Small intestine (tissue), 16 donors: ENCODE measurements at places on chromosomes 12 and 14.

DNA sequence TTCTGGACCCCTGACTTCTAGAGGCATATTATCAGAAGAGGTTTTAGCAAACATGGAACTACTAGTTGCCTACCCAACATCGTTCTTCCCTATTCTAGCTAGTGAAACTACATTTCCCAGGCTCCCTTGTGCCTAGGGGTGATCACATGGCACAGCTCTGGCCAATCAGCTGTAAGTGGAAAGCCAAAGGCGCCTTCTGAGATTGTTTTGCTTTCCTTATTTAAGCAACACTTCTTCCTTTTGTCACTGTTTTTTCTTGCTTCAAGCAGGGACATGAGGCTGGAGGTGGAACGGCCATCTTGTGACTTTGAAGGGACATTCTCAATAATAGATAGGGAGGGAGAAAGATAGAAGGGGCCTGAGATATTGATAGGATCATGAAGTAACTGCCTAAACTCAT lies 136.7 kb downstream of the ZNF664 start:
- no peak for DNase-seq

DNA sequence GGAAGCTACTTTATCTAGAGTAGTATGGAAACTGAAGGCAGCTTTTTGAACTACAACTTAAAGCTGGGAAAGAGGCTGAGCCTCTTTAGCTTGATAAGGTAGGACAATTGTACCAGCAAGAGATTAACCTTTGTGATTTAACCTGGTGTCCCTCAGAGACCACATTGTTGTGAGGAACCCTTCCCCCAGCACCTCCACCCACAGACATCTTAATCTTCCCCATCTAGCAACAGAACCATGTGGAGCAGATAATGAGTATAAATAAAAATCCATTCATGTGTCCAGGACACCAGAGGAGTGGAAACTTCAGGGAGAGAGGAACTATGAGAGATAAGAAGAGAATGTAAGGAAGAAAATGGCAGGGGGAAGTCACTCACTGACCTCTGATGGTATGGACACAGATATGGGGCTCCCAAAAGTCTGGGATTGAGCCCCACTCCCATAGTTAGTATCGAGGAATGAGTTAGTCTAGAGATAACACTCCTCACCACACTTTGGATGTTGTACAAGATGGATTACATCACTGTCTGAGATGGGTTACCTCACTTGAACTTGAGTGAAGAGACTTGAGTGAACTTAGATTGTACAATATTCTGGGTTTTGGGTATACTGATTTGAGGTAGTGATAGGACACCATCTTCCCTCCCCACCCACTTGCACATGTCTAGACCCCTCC lies 33.9 kb upstream of the SLC38A2 start:
- DNase-seq = no peak

DNA sequence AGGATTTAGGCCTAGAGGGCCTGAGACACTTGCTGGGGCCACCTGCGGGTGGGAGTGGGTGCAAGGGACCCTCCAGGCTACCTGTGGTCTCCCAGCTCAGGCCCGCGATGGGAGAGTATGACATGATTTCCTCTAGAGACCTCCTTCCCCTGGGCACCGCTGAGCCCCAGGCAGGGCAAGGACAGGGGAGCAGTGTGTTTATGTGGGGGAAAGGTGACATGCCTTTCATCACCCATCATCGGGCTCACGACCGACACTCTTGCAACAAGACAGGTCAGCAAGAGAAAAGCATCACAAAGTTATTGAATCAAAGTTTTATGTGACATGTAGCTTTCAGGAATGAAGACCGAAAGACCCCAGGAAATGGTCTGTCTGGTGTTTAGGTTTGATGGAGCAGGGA lies 19.9 kb downstream of the SH2B3 start:
- no peak for DNase-seq

DNA sequence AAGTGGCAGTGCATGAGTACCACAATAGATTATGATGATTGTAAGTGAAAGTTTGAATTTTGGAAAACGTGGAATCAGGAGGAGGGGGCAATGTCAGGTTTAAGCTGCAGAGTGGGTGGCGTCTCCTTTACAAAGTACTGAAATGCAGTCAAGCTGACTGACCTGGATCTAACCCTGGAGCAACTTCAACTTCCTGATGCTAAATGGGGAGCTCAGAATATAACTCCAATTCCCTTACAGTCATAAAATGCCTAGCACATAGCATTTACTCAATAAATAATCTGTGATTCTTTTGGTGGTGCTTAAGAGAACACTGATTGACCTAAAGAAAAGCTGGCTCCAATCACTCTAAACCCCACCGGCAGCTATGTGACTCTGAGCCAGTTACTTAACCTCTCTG lies 38.5 kb downstream of the CCDC60 start:
- DNase-seq = no peak

- DNase-seq = no peak
Observed at GRCh38 chr12:125406131-125406530, 340.9 kb downstream of the AACS start.

DNA sequence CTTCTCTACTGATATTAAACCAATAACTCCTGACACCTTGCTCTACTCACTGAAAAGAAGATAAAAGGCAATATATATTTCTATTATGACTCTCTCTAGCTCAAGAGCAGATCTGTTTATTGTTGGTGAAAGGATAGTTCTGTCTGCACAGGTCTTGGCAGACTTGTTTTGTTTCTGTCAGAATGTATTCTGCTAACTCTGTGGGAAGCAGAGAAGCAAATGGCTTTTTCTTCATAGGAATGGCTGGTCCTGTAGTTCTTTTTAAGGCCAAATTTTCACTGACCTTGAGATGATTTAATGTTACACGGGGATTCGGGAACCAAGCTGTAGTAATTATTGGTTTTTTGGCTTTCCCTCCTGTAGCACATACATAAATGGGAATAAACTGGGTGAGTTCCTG lies 512.1 kb downstream of the DIO2 start:
- DNase-seq = no peak

DNA sequence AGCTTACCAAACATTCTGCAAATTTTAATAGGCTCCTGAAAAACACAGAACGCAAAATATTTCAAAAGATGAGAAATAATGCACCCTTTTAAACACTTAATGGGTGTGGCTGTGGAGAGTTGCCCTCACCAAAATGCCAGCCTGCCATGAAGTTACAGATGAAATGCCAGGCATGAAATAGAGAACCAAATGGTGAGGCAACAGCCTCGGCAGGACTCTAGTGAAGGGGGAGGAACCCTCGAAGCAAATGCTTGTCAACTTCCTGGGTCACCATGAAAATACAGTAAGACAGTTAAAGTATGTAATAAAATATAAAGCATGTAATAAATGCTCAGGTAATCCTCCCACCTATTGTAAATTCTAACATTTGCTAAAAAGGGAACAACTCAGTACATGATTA lies 24.1 kb downstream of the DUSP16 start:
- DNase-seq = no peak

DNA sequence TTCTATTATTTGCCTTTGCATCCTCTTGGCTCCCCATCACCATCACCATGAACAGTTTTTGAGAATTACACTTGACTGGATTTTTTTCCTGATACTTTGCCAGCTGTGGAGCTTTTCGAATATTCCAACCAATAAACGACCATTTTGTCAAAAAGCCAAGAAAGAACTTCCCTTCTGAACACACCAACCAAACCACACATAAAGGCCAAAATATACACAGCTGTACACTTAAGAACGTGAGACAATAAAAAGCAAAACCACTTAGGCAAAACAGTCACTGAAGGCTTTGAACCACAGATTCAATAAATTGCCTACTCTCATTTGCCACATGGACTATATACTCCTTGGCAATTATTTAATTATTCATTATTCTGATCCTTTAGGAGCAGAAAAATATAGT lies 1.1 kb downstream of the C14orf93 start:
- no peak for DNase-seq

DNA sequence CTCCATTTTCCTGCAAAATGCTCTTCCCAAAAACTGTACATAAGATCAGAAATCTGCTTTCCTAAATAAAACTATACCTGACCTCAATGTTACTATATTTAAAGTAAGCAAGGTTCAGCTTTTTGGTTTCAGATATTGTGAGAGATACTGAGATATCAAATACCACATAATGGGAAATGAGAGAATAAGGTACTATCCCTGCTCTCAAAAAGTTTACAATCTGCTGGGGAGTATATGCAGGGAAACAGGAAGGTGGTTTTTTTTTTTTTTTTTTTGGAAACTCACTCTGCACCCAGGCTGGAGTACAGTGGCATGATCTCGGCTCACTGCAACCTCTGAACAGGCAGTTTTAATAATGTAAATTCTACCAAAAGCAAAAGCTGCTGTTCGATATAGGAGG lies 49.0 kb downstream of the HELB start:
- no peak for DNase-seq

GRCh38 chr14:101473795-101474562 lies 87.3 kb upstream of the DIO3 start:
- no peak for DNase-seq

GRCh38 chr14:91350813-91351511 lies 66.7 kb downstream of the CCDC88C start:
- peak; percentile 73 for DNase-seq

DNA sequence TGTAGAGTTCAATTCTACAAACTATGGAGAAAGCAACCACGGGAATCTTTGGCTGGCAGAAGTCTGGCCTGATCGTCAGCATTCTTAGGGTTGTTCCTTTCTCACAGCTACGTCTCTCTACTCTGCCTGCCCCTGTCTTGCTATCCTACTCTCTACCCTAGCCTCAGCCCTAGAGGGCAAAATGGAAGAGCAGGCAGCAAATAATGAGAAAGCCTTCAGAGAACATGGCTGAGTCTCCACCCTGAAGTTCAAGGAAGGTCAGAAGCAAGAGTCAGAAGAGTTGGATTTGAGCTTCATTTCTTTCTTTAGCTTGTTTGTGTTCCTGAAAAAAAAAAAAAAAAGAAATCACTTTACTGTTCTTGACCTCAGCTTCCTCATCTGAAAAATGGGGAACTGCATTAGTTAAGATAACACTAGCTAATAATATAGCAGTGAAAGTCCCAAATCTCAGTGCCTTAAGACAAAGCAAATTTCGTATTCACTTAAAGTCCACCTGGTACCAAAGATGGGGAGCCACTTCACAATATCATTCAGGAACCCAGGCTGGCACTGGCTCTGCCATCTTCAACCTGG lies 50.2 kb upstream of the CCND2 start:
- no peak for DNase-seq

DNA sequence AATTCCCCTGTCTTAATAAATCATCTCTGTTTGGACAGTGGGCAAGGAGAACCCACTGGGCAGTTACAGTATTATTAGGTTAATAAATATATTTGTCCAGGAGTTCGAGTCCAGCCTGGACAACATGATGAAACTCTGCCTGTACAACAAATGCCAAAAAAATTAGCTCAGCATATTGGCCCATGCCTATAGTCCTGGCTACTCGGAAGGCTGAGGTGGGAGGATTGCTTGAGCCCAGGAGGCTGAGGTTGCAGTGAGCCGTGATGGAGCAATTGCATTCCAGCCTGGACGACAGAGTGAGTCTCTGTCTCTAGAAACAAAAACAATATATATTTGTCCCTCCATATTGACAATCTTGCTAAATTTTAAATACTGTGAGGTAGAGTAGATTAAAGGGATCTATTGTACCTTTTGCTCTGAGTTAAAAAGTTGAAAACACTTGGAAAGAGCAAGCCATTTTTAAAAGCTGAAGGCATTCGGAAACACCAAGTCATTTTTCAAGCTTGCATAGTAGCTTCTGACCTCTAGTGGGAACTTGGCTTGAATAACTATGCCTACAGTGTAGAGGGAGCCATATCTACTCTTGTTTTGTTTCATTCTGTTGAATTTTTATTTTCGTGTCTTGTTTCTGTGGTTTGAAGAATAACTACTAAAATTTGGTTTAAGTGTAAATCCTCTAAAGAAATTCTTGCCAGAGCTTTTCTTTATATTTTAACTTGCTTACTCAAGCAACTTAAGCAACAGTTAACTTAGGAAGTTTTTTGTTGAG lies 14.6 kb upstream of the EEA1 start:
- DNase-seq = no peak

DNA sequence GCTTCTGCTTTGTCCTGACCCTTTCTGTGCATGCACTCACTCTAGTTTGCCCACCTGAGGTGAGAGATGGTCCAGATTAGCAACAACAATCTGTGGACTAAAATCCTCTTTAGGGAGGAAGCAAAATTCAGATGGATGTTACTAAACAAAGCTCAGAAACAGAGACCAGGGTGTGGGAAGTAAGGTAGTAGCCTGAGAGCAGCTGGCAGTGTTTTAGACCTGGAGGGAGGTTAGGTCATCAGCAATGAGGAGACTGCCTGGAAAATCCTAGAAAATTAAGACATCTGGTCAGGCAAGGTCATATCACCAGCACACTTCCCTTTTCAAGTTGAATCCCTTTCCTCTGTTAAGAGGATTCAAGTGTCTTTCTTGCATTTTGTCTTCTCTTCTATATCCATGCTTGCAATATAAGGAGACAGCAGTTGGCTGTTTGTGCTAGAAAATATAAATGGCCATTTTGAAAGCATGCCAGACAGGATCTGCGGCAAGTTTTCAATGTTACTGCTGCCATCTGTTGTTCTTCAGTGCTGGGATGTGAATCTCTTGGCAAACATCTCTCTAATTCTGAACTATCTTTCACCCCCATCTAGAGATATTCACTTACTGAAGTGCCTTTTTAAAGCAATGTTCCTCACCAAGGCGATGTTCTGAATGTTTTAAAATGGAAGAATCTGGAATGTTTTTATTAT lies 266.4 kb downstream of the NAV3 start:
- no peak for DNase-seq

GRCh38 chr12:30837595-30837994 lies 82.8 kb upstream of the CAPRIN2 start:
- DNase-seq = no peak

DNA sequence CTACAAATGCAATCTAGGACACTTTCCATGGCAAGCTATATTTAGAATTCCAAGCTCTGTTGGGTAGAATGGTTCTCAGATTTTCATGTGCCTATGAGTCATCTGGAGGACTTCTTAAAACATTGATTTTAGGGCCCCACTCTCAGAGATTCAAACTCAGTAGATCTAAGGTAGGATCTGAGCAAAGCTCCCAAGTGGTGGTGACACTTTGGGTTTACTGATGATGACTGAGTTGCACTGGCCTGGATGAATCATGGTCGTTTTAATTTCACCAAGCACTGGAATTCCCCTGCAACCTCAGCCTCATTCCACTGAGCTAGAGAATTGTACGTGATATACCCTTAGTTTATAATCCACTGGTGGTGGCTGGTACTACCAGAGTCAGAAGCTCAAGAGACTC lies 86.5 kb downstream of the PPM1H start:
- no peak for DNase-seq

DNA sequence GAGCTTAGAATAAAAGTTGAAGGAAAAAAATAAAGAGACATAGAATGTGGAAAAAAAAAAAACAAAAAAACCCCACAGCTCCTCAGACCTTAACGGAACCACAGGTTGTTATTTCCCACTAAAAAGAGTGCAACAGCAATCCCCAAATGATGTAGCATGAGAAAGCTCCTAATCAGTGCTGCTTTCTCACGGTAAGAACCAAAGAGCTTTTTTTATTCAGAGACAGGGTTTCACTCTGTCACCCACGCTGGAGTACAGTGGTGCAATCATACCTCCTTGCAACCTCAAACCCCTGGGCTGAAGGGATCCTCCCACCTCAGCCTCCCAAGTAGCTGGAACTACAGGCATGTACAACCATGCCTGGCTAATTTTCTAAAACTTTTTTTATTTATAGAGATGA lies 13.3 kb downstream of the NDUFA12 start:
- no peak for DNase-seq

- DNase-seq = peak; percentile 12
Observed at GRCh38 chr12:3673981-3674708, 78.8 kb downstream of the CRACR2A start.
